ENCODE measurements at places on chromosomes 3 and 15.

DNA sequence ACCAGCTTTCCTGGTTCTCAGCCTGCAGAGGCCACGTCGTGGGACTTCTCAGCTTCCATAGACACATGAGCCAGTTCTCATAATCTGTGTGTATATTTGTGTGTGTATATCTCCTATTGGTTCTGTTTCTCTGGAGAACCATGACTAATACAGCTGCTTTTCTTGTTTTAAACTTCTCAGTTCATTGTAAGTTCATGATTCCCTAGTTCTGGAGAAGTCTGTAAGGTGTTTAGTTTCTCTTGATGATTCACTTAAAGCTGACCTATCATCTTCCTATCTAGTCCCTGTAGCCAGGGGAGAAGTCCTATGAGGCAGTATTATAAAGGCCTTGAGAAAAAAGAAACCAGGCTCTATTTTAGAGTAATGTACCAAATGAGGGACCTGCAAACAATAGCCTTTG is 147.7 kb downstream of the RYR3 start:
- no peak for DNase-seq

GRCh38 chr15:59410391-59410896 is 27.5 kb upstream of the FAM81A start:
- no peak for DNase-seq

GRCh38 chr15:52714968-52715367 is 35.8 kb upstream of the ATOSA start:
- no peak for DNase-seq

DNA sequence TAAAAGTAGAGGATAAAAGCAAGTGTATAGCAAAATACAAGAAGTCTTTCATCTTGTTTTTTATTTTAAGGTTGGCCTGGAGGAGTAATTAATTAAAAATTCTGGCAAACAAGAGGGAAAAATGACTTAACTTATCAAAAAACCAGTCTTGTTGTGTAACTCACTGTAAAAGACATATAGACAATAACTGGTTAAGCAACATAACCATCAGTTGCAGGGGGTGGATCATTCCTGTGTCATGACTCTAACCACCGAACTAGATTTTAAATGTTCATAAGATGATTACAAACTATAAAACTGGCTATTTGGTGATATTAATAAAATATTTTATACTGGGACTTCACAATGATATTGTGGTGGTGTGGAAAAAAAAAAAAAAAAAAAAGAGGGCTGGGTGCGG is 130.6 kb downstream of the STAG1 start:
- no peak for DNase-seq

DNA sequence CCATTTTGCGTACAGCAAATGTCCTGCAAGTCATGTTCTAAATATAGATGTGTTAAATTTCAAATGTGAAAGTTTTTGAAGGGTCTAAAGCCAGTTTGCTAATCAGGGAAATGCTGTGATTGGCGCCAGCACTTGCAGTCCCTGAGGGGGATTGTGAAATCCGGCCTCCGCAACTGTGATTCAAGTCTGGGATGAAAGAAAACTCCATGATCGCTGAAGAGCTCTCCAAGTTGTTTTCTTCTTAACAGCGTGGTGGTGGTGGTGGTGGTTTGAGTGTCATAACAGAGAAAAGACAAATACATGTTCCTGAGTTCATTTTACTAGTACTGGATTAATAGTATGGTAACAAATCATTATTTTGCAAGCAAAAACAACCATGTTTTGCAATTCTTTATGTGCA is 51.8 kb downstream of the MITF start:
- no peak for DNase-seq

GRCh38 chr15:41975669-41976068 is 3.3 kb upstream of the EHD4 start:
- no peak for DNase-seq

GRCh38 chr3:111700054-111700453 is 104.9 kb upstream of the ZBED2 start:
- no peak for DNase-seq

DNA sequence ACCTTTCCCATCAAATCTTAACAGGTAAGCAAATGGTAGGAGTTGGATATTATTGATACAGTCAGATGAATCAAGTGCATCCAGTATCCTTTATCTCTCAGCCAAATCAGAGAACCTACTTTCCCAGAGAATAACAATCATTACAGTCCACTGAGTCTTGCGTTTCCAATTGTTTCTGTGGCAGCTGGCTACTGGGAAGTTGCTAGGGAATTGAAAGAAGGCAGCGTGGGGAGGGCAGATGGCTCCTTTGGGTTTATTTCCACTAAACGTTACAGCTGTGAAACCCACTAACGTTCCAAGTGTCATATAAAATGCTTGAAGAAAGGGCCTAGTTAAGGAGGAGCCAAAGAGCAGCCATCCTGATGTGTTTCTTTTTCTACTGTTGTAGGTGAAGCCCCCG is 78.4 kb downstream of the WDR72 start:
- no peak for DNase-seq

DNA sequence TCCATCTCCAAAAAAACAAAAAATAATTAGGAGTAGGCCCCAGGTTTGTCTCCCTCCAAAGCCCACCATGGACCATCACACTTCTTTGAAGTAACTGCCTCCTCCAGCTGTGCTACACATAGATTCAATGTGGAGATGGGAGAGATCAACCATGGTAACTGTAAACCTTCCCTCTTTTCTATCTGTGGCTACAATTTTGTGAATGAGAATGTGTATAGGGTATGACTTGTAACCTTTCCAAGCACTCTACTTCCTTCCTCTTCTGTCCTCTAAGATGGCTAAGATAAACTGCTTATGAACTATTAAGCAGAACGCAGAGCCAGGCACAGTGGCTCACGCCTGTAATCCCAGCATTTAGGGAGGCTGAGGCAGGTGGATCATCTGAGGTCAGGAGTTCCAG is 55.5 kb upstream of the ATP11B start:
- DNase-seq = no peak

GRCh38 chr3:192851821-192852372 is 65.8 kb downstream of the MB21D2 start:
- DNase-seq = no peak

DNA sequence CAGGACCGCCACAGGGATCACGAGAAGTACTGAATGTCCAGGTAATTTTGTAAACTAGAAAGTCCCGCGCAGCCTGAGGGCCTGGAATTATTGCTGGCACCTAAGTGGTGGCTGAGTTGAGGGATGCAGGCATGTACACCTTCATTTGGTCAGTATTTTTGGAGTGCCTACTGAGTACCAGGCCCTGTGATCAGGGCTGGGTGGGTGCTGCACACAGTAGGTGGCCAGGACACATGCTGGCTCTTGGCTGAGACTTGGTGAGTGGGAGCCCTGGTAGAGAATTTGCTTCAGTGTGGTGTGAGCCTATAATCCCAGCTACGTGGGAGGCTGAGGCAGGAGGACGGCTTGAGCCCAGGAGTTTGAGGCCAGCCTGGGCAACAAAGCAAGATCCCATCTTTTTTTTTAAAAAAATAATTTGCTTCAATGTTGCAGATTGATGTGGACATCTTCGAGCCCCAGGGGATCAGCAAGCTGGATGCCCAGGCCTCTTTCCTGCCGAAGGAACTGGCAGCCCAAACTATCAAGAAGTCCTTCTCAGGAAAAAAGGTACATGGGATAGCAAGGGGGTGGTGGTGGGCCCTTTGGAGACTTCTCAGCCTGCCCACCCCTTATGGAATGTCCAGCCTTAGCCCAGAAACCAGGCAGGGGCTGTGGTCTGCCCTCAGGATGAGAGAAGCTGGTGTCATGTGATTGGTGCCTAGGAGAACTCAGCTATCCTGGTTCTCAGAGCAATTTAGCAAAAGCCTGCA is 2.6 kb downstream of the ITIH1 start:
- DNase-seq = no peak

DNA sequence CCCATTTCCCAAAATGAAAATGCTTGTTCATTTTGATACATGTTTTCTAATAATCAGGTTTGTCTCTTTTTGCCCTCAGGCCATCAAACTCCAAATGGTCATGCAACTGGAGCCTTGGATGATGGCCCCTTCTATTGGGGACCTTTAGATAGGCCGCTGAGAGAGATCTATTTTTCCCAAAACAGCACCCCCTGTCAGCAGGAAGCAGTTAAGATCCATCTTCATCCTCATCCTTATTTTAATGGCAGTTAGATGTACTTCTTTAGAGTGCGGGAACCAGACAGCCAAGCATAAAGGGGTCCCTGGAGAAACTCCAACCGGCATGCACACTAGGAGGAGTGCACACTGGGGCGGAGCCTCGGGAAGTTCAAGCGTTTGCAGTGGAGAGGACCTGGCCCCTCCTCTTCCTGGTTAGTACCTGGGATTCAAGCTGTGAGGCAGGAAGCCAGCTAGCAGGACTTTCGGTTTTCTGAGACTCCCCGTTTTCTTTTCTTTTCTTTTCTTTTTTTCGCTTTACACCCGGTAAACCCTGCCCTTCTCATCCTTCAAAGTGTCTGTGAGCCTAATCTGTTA is 31.9 kb upstream of the STRIT1 start:
- DNase-seq = no peak

DNA sequence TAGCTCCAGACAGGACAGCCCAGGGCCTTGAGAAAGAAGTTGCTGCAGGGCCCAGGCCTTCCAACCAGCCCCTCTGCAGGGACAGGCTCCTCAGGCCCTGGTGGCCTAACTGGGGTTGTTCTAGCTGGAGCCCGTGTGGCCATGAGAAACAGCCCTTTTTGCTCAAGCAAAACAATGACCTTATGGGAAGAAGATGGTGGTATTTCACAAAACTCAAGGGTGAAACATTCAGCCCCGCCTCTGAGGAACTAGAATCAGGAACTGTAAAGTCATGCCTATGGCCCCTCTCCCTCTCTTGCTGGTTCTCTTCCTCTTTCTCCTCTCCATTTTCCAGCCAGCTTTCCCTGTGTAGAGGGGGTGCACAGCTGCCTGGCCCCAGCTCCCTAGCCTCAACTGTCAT is 273.3 kb downstream of the RPLP1 start:
- no peak for DNase-seq

- no peak for DNase-seq
Measured at GRCh38 chr3:23264413-23264812, 61.3 kb downstream of the UBE2E2 start.

DNA sequence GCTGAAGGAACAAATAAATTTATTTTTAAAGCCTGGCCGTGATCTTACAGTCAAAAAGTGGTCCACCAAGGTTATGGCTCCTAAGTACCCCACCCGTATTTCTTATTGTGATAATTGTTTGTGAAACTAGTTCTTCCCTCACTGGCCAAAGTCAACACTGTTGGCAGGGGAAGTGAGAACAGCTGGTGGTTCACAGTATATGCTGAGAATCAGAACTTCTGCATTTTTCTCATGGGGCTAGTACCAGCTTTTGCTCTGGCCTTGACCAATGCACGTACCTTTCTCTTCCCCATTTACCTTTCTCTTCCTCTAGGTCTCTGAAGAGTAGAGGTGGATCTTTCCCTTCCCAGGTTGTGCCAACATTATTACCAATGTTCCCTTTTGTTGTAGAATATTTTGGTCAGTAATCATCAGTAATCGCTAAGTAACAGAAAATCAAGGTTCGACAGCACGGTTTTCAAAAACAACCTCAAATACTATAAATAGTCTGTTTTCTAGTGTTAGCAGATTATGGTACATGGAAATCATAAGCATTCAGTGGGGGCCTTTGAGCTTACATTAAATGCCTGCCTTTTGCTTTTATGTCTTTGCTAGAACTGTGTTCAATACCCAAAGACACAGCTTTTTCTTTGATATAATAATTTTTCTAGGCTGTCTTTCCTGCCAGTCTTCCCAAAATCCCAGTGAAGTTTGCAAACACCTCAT is 268.0 kb downstream of the LPP start:
- no peak for DNase-seq

- DNase-seq = no peak
Measured at GRCh38 chr15:25136119-25136518, 181.3 kb downstream of the SNRPN start.

DNA sequence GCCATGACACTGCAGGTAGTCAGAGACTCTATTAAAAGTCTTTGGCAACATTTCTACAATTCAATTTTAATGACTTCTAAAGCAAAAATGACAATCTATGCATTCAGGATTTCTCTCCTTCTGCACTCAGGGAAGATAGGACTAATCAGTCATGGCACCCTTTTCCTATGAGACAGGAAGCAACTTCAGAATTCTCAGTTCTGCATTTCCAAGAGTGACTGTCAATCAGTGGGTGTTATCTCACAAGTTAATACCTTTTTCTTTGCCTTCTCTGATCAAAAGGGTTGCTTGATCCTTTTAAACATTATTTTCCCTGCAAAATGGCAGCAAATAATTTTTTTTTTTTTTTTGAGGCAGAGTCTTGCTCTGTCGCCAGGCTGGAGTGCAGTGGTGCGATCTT is 7.8 kb upstream of the ICE2 start:
- no peak for DNase-seq

- no peak for DNase-seq
Measured at GRCh38 chr3:63248015-63248414, 30.1 kb upstream of the SYNPR start.

GRCh38 chr3:61136191-61136590 is 115.1 kb downstream of the FHIT start:
- no peak for DNase-seq

DNA sequence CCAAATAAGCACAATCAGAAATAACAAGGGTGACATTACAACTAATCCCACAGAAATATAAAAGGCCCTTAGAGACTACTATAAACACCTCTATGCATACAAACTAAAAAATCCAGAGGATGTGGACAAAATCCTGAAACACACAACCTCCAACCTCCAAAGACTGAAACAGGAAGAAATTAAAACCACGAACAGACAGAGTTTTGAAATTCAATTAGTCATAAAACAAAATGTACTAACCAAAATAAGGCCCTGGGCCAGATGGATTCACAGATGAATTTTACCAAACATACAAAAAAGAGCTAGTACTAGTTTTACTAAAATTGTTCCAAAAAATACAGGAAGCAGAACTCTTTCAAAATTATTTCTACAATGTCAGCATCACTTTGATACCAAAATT is 1043.6 kb downstream of the DIPK2A start:
- no peak for DNase-seq

DNA sequence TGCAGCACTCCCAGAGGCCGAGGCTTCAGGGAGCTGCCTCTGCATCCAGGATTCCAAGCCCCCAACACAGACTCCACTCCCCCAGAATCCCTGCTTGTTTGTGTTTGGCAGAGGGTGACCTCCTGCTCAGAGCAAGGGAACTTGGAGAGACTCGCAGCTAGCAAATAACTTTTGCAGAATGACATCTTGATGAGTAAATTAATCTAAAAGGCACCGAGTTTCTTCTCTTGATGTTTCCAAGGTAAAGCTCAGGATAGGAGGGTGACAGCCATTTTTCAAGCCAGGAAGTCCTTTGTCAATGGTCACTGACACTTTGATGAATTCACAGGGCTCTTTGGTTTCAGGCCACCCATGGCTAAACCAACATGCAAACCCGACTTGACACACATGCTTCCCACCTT is 523.0 kb downstream of the NTRK3 start:
- no peak for DNase-seq

DNA sequence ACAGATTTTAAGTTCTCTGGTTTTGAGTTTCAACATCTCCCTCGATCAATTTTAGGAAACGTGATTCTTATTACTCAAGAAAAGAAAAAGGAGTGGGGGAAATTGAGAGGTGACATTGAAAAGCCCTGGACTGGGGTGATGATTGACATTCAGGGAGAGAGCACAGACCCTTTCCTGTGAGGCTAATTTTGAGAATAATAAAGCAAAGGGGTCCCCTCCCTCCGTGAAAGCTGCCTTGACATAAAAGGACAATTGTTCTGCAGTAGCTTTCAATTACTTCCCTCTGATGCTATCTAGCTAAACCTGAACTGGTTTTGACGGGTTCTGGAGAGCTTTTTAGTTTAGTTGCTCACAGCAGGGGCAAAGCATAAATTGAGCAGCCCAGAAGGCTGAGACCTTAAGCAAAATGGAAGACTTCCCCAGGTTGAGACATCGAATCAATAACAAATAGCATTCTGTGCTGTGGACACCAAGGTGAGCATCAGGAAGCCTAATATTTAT is 14.4 kb upstream of the CMTM8 start:
- no peak for DNase-seq

GRCh38 chr3:21562243-21562642 is 188.8 kb downstream of the ZNF385D start:
- no peak for DNase-seq
